ENCODE measurements at places on chromosomes 11 and 22.

GRCh38 chr22:41696703-41697102 is 2.6 kb upstream of the MEI1 start:
- DNase-seq: no peak

GRCh38 chr11:57386178-57386940 is 4.1 kb downstream of the PRG2 start:
- DNase-seq: peak; percentile 29

- no peak for DNase-seq
These were observed 32.9 kb downstream of the FAT3 start for GRCh38 chr11:92257536-92257935.

DNA sequence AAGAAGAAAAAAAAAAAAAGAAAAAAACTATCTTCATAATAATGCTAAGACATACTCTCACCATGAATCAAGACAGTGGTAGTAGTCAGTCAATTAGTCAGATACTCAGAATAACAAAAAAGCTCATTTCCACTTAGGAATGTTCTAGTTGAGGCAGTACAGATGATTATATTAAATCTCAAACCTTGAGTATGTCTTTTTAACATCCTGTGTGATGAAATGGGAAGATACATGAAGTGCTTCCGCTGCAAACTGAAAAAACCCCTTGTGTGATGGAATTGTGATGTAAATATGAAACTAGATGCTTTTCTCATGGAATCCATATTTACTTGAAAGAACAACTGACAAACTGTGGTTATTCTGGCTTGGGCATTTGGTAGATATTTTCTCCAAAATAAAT is 13.7 kb downstream of the AMOTL1 start:
- no peak for DNase-seq
